Endothelial cell of umbilical vein (primary cell): ENCODE measurements at places on chromosomes 2 and 18. TPM values are rescaled to one million over a fixed set of nuclear protein-coding genes. Genes with fewer than 3 reads are reported as not detected.

- DNase-seq, result peak; percentile 60
These were observed 6.9 kb upstream of the RALB start for GRCh38 chr2:120245520-120246332.

- DNase-seq, result no peak
These were observed 34.8 kb upstream of the LINC00305 start for GRCh38 chr18:64183665-64184064.

- peak; percentile 93 for DNase-seq
These were observed 52.0 kb downstream of the ARL4C start for GRCh38 chr2:234444893-234445292.

ACOXL gene
- not detected in 2 replicates for total RNA-seq

IL1RL2 gene
- 0.21 TPM in 1 of 2 replicates, not detected in the other for total RNA-seq
